ENCODE measurements at places on chromosomes 4 and X.
A peak's percentile ranks its signal among the peaks of the same experiment; 100 is the strongest.

- DNase-seq: no peak
These were observed 118.9 kb upstream of the PCDH7 start for GRCh38 chr4:30601070-30601865.

DNA sequence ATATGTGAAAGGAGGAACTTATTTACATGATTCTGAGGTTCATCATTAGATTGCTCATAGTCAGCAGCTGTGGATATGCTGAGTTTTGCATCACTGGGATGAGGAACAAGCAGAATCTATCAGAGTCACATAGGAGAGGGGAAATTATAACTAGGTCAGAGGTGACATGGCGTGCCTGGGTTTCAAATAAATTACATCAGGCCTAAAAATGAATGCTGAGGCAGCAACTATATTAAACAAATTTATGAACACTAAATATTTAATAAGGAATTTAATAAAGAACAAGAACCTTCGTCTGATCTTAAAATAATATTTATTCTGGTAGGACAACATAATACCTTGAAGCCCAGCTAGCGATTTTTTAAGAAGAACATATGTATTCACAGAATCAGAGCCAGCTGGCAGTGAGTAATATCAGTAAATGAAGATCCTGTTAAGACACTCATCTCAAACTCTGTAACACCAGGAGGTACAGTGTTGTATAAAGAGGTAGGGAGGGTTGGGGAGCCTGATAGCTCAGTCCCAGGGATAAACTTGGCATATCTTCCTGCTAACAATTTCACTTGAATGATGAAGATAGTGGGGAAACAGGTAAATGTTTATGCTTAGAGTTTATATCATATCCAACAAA lies 60.9 kb upstream of the HS3ST1 start:
- no peak for DNase-seq

GRCh38 chrX:35809781-35810180 lies 11.6 kb downstream of the MAGEB16 start:
- no peak for DNase-seq

DNA sequence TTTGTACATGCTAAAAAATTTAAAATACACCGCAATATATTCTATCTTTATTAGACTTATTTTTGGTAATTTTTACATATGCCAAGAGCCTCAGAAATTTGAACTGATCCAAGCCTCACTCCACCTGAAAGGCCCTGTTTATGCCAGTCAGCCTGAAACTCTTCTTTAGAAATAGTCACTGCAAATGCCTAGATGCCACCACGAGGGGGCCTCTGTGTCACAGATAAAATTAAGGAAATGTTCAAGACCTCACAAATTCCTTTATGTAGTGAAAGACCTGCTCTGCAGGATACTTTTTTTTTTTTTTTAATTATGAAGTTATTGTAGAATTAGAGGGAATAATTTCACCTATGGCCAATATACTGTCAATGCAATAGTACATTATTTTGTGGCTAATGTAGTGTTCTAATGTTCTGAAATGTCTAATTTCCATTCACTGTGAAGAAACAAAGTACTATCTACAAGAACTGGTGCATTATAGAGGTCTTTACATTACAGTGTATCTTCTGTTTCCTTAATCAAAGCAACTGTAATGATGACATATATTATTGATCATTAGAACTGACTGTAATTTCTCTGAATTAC lies 69.8 kb downstream of the DTHD1 start:
- peak; percentile 57 for DNase-seq

DNA sequence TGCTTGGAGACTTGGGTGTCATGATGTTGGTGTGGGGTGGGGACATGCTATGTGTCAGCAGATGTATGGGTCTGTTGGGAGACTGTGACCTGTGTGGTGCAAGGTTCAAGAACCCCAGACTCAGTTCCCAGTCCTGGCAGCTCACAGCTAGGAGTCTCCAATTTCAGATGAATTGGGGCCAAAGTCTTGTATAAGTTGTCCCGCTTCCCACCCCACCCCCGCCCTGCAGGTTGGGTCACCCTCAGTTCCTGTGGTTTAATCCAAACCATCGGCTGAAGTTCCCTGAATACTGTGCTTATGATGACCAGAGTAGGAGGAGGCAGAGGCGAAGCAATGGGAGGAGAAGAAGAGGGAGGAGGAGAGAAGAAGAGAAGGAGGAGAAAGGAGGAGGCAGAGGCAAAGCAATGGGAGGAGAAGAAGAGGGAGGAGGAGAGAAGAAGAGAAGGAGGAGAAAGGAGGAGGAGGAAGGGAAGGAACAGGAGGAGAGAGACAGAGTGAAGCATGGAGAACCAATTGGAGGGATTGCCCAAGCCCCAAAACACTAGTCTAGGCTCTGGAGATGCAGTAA lies 112.6 kb downstream of the EFNB1 start:
- DNase-seq: no peak

- DNase-seq: no peak
These were observed 436.7 kb upstream of the AADAT start for GRCh38 chr4:170526471-170526870.

Measured in stimulated activated CD4-positive, alpha-beta T cell treated with anti-CD3 and anti-CD28 coated beads, Interleukin-4, amount 100 ng/mL, for 48 hours (primary cell).